ENCODE measurements at places on chromosomes 7 and 10.

DNA sequence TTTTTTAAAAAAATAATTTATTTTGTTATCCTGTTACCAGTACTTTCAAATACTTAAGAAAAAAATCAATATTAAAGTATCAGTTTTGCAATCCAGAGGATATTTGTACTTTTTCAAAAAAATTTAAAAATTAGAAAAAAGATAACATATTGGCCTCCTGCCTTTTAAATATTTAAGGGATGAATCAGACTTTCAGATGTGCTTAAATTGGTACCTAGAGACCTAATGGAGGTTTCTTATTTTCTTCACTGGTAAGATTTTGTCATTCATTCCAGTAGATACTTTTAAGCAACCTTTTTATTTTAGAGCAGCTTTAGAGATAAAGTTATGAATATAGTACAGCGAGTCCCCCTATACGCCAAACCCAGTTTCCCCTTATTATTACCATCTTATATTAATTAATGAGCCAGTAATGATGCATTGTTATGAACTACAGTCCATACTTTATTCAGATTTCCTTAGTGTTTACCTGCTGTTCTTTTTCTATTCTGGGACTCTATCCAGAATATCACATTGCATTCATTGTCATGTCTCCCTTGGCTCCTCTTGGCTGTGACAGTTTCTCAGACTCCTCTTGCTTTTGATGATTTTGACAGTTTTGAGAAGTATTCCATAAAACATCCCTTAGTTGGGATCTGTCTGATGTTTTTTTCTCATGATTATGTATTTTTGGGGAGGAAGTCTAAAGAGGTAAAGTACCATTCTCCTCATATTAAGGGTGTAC lies 34.2 kb downstream of the BICC1 start:
- DNase-seq = no peak

DNA sequence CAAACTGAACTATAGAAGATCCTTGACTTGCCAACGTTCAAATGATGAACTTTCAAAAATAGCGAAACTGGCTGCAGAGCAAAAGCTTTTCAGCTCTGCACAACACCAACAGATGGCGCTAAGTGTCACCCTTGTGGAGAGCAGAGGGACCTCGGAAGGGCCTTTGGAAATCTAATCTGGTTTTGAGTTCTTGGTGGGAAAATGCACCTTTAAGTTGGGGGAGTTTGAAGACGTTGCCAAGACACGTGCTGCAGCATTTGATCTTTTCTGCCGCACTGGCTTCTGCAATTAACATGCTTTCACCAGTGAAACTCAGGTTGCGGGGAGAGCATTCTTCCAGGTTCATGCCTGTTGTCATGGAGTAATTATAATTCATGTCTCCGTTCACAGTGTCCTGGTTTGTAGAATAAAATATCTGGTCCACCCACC lies 26.3 kb upstream of the WDR11 start:
- DNase-seq = no peak

- no peak for DNase-seq
Observed at GRCh38 chr7:107989618-107990373, 13.2 kb downstream of the LAMB1 start.

GRCh38 chr7:111806232-111806631 lies 243.9 kb upstream of the IMMP2L start:
- no peak for DNase-seq

DNA sequence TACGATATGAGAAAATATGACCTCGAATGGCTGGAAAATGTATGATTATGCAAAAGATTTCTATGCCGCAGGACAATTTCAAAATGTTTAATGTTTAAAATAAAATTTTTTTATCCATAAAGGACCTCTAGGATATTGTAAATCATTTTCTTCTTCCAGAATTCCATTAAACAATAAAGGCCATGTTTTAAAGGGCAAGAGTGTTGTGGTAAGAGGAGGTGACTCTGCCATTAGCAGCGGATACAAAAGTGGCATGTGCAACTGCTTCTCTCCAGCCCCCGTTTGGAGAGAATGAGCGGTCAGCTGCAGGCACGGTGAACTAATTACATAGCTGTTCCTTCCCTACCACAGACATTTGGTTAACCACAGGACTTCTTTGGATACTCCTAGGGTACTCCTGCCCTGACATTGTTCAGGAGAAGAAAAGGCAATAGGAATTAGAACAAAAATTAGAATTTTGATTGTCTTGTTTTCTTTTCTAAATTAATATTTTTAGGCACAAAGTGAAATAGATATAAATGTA lies 63.8 kb downstream of the HBP1 start:
- no peak for DNase-seq

- DNase-seq = no peak
Observed at GRCh38 chr10:11697718-11698527, 44.3 kb upstream of the ECHDC3 start.

GRCh38 chr10:11886138-11886474 lies 63.0 kb downstream of the PROSER2 start:
- no peak for DNase-seq

GRCh38 chr10:106987362-106987761 lies 177.1 kb downstream of the SORCS1 start:
- DNase-seq = no peak

- DNase-seq = no peak
Observed at GRCh38 chr7:19690736-19691135, 18.1 kb downstream of the POLR1F start.

DNA sequence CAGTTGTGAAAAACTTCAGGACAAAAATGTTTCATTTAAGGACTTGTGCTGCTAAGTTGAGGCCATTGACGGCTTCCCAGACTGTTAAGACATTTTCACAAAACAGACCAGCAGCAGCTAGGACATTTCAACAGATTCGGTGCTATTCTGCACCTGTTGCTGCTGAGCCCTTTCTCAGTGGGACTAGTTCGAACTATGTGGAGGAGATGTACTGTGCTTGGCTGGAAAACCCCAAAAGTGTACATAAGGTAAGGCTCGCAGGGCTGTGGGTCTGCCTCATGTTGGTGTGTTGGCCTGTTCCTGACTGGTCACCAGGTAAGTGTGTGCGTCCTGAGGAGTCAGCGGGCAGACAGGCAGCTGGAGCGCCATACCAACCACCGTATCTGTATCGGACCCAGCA lies 17.9 kb downstream of the OGDH start:
- no peak for DNase-seq

DNA sequence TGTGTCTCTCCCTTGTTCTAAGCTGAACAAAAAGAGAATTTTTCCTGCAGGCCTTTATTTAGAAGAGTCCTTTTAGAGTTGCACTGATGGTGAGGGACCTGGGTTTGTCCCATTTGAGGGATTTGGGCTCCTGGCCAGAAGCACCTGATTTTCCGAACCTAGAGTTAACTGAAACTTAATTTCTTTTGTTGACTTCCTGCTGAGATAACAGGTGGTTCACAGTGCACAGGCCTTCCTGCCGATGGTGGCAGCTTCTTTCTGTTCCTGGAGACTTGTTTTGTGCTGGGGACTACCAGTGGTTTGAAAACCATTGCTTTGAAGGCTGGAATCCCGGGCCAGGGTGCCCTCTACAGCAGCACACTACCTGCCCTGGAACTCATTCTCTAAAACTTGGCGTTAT lies 99.2 kb downstream of the SUGCT start:
- no peak for DNase-seq

DNA sequence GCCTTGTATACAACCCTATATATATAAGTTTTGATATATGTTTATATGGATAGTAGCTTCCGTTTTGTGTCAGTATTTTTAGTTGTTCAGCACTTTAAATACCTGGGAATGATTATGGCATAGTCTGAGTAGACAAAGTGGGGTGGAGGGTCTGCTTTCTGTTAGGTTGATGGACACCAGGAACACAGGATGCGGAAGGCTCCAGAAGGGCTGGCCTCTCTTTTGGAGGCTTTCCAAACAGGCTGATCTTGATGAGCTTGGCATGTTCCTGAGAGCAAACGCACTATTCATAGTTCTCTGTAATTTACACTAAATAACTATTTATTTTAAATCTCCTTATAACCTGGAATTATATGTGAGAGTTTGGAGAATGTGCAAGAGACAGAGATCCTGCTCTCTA lies 12.7 kb downstream of the AKR1E2 start:
- no peak for DNase-seq

DNA sequence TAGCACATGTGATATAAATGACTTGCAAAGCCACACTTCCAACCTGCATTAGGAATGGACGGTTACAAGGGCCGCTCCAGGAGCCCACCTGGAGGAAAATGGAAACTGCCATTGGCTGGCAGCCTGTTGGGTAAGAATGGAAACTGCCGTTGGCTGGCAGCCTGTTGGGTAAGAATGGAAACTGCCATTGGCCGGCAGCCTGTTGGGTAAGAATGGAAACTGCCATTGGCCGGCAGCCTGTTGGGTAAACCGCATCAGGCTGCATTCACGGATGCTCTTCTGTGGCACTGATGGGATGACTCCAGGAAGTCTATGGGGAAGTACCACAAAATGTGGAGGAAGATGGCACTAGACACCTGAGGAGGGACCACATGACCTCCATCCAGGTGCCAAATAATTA lies 143.1 kb downstream of the DPP6 start:
- no peak for DNase-seq

GRCh38 chr10:91582153-91582554 lies 50.7 kb downstream of the PPP1R3C start:
- no peak for DNase-seq

DNA sequence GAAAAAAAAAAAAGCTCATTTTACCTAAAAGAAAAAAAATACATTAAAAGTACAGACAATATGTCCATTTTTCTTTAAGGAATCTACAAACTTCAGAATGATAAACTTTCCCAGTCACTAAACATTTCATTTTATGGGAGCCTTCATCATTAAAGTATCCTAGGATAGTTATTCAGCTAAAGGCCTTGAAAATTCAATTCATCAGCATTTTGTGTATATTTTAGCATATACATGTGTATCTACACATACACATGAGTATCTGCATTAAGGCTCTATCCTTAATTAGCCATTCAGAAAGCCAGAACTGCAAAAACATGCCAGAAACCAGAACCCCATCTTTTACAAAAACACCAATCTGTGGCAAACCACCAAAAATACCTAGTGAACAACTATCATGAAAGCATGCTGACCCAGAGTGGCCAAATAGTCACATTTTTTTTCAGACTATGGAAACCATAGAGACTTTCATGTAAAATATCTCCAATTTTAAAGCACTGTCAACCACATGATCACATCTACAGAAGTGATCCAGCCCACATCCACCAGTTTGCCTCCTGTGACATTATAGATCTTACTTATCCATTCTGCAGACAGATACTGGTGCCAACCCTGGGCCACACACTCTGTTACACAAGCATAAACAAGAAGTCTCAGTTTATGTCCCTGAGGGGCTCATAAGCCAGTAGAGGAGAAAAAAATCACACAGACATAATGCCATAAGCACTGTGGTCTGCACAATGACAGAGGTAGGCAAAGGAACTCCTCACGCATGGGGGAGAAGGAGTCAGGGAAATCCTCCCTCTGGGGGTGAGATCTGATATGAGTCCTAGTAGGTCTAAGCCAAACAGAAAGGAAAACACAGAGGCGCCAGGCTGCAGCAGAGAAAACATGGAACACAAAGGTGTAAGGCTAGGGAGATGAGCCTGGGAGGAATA lies 79.2 kb downstream of the SRPK2 start:
- DNase-seq = no peak
